ENCODE measurements at places on chromosomes 5 and 9. TPM values are rescaled to one million over a fixed set of nuclear protein-coding genes. Genes with fewer than 3 reads are reported as not detected.

Gene MTX3
- polyA plus RNA-seq, result 9.0 TPM

Gene PCDHGA9
- 5.5 TPM for polyA plus RNA-seq

Gene NEUROG1
- polyA plus RNA-seq, result not detected

Gene COL23A1
- polyA plus RNA-seq, result 7.2 TPM

Gene MAP1B
- polyA plus RNA-seq, result 29.6 TPM

Gene SLC34A3
- not detected for polyA plus RNA-seq

Measured in heart left ventricle (tissue), 16 donors.